ENCODE measurements at places on chromosomes 1 and 21.

GRCh38 chr1:168081373-168082007 lies 55.2 kb downstream of the GPR161 start:
- DNase-seq: peak; percentile 87

DNA sequence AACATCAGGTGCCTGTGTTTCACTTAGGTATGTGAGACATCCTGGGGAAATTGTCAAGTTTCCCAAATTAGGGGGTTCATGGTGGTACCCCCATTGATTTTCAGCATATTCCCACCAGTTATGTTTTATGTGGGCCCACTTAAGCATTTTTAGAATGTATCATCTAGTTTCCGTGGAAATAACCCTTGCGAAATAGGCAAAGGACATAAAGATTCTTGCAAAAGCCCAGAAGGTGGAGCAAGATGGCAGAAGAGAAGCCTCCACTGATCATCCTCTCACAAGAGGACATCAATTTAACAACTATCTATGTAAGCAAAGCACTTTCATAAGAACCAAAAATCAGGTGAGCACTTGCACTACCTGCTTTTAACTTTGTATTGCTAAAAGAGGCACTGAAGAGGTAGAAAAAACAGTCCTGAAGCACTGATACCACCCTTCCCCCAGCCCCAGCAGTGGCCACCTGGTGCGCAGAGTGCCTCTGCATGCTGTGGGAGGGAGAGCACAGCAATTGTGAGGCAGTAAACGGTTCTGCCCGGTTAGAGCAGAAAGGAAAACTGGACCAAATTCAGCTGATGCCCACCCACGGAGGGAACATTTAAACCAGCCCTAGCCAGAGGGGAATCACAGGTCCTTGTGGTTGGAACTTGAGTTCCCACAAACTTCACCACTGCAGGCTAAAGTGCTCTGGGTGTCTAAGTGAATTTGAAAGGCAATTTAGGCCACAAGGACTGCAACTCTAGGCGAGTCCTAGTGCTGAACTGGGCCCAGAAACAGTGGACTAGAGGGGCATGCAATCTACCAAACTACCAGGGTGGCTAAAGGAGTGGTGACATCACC lies 23.2 kb downstream of the MCOLN2 start:
- no peak for DNase-seq

DNA sequence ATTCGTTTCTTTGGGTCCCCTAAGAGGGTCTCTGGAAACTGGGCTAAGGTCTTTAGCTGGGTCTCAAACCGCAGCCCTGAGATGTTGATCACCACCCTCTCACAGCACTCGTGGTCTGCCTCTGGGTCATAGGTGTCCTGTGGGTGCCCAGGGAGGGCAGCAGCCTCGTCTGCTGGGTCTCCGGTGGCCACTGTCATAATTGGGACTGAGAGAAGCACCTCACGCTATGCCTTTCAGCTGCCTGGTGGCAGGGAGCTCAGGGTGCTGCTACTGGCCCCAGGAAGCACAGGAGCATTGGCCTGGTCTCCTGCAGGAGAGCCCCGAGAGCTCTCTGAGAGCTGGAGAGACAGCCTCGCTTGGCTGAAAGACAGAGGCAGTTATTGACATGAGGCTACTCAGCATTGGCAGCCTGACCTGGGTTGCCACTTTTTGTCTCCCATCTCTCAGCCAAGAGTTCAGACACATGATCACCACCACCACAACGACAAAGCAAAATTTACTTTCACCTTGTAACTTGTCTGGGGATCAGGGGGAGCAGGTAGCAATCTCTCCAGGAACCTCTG lies 1.5 kb downstream of the KCNA2 start:
- DNase-seq: no peak

GRCh38 chr1:26471498-26472319 lies 531 bp upstream of the HMGN2 start:
- DNase-seq: peak; percentile 67

DNA sequence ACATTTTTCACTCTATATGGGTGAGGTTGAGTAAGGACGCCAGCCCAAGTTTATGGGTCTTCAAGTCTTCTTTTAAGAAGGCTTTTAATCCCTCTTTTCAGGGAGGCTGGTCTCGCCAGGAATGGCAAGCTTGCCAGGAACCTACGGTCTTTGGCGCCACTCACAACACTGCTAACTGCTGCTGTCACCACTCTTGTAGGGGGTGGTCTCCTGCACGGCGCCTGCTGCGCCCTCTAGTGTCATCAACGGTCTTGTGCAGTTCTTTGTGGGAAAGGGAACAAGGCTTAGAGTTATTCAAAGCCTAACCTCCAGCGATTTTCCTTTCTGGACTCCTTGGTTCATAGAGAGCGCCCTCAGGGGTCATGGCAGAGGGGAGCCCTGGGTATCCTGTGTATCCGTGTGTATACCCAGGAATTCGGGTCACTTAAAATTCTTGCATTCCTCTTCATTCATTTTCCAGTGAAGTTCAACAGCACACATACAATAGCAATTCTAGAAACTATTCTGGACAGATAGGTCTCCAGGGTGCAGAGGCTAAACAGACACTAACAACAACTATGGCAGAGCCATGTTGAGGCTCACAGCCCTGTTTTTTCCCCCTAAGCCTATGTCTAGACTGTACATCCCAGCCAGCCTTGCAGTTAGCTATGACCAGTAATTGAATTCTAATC lies 392.8 kb upstream of the CAMK1G start:
- peak; percentile 56 for DNase-seq

DNA sequence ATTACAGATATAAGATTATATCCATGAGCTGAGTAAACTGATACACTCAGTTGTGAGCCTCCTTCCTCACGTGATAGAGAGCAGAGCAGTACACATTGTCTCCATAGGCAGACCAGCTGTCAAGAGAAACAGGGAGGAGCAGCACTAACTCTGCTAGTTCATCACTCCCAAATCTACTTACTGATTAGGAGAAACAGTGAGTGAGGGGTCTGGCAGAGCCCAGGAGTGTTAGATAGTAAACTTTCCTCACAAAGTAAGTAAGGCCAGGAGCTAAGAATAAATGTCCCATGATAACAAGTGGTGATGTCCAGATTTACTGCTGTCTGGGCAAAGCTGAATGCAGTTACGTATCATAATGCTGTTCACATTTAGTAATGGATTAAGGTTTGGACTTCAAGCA lies 168.6 kb upstream of the KCNK2 start:
- no peak for DNase-seq

DNA sequence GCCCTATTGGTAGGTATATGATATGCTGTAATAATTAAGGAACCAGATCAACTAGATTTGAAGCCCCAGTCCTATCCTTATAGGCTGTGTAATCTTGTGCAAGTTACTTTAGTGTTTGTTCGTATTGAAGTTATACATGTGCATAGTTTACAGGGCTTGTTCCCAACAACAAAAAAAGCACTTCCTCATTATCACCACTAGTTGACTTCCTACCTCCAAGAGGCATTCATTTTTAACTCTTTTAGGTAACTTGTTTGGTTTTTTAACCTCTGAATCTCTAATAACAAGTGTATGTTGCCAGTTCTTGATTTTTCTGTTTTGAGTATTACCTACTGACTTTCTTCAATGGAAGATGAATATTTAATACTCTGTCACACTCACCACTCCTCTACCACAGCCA lies 71.9 kb downstream of the ST3GAL3 start:
- DNase-seq: no peak

DNA sequence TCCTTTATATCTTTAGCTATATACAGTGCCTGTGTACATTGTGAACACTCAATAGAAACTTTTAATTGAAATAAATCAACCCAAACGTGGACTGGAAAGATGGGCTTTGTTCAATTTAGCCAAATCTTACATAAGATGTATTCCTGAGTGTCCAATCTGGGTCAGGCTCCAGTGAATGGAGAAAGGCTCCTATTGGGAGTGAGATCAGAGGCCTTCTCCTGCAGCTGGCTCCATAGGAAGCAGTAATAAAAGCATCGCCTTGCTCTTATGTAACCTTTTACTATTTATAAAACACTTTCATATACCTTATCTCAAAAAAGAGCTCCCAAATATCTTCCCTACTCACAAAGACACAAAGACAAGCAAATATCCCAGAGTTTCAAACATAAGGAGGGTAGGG lies 24.9 kb upstream of the RGS16 start:
- no peak for DNase-seq

GRCh38 chr1:54109129-54110090 lies 43.4 kb downstream of the CDCP2 start:
- no peak for DNase-seq
